NCI-H1417 treated with DMSO at 0.1 percent for 48 hours (cell line): ENCODE measurements at places on chromosomes 3 and 15.

DNA sequence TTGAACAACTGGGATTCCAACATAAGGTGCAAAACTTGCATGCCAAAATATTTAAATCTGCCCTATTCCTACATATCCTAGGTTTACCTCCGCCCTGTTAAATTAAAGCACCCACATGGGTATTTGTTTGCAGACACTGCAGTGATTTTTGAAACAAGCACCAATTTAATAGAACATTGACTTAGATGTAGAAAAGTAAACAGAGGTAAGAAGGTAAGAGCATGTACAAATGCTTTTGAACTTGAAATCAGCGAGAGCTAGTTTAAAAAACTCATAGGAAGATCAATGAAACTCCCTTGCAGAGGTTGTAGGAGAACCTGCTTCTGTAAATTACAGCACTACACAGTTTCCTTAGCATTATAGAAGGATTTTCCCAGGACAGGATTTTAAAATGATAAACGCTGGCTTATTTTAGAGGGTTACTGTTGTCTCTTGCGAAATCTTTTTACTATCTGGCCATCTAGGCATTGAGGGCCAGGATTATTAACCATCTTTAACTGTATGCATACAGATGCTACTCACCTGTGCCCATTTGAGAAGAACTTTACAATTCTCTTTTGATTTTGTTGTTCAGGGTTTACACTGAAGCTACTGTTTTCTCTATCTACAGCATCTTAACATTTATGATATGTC, 284.8 kb downstream of the FEZF2 start:
- no peak for DNase-seq

DNA sequence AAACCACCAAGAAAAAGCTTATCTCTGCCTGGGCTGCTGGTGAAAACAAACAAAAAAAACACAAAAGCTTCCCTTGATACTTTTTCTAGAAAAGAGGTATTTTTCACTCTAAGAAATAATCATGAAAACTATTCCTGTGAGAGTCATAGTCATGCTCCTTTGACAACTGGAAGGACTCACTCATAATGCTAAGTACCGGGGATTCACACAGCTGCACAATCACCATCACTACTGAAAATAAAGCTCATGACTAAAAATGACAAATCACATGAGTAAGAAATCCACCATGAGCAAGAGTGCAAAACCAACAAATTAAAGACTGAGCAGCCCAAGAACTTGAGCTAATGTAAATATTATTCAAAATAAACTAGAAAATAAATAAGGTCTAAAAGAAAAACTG, 10.6 kb upstream of the POU1F1 start:
- no peak for DNase-seq

DNA sequence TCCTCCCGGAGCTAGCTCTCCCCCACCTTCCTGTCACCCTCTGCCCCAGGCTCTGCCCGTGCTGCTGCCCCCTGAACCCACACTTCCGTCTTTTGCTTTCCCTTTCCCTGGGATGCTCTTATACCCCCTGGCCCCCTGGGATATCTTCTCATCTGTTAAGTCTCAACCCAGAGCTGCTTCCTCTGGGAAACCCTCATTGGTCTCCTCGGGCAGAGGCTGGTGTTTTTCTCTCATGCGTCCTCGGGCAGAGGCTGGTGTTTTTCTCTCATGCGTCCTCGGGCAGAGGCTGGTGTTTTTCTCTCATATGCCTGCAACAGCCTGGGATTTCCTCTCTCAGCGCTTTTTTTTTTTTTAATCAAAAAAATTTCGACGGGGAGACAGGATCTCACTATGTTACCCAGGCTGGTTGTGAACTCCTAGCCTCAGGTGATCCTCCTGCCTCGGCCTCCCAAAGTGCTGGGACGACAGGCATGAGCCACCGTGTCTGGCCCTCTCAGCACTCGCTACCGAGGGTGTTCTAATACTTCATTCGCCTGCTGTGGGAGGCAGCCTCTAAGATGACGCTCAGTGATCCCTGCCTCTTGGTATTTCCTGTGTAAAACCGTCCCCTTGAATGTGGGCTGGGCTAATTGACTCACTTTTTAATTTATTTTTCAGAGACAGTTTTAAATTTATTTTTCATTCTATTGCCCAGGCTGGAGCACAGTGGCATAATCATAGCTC, 62.7 kb upstream of the TFRC start:
- DNase-seq = no peak

DNA sequence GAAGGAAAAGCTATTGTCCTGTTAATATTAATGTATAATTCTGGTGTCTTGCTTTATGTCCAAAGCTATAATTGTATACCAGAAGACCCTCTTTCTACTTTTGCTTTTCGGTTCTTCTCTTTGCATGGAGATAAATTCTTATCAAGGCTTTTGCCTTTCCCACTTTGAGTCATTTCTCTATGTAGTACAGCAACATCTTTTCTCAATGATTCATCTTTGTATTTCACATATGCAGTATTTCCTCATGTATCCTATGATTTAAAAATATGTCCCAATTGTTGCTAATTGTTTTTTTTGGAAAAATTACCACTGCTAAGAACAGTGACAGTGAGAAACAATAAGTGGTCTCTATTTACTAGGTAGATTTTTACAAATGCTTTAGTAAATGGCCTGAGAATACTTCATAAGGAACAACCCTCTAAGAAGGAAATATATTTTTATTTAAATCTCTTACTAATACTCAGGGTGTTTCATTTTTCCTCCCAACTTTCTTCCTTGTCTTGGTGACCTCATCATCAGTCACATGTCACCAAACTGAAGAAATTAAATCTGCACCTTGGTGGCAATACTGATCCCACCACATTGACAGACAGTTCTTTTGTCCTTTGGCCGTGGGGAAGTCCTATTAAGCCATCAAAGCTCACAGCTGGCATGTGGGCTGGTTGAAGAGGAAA, 290.6 kb downstream of the SATB1 start:
- DNase-seq = no peak

DNA sequence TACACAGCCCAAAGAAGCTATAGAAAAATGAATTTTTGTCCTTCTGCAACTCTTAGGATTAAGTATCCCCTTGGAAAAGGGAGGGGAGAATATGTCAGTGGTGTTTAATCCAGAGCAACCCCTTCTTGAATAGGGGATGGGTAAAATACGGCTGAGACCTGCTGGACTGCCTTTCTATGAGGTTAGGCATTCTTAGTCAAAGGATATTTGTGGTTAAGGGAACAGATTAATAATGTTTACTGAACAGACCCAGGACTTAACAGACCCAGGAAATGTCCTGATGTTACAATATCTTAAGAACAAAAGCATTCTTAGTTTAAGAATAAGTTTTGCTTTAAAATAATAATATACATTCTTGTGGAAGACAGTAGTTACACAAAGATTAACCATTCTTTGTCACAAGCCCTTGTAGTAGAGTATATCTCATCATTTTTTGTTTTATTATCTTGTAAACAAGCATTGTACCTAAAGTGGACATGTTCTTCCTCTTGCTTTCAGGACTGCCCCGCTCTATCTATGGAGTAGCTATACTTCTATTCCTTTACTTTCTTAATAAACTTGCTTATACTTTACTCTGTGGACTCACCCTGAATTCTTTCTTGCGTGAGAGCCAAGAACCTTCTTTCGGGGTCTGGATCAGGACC, 43.8 kb upstream of the B3GALNT1 start:
- no peak for DNase-seq

GRCh38 chr15:84889313-84889990, 5.0 kb downstream of the SLC28A1 start:
- DNase-seq = no peak

GRCh38 chr3:10581716-10582115, 76.3 kb upstream of the ATP2B2 start:
- no peak for DNase-seq
